ENCODE measurements at places on chromosomes 7 and 10.

- no peak for DNase-seq
These were observed 24.9 kb downstream of the TECTB start for GRCh38 chr10:112308125-112308502.

DNA sequence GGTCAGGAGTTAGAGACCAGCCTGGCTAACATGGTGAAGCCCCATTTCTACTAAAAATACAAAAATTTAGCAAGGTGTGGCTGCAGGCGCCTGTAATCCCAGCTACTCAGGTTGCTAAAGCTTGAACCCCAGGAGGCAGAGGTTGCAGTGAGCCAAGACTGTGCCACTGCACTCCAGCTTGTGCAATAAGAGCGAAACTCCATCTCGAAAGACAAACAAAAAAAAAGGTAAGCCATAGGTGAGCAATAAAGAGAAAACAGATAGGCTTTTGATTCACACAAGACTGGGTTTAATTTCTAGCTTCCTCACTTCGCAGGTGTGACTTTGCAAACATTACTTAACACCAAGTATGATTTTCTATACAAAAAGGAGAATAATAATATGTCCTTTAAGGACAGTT lies 72.3 kb upstream of the ACBD5 start:
- no peak for DNase-seq

GRCh38 chr7:103080923-103081322 lies 6.0 kb downstream of the ARMC10 start:
- no peak for DNase-seq

DNA sequence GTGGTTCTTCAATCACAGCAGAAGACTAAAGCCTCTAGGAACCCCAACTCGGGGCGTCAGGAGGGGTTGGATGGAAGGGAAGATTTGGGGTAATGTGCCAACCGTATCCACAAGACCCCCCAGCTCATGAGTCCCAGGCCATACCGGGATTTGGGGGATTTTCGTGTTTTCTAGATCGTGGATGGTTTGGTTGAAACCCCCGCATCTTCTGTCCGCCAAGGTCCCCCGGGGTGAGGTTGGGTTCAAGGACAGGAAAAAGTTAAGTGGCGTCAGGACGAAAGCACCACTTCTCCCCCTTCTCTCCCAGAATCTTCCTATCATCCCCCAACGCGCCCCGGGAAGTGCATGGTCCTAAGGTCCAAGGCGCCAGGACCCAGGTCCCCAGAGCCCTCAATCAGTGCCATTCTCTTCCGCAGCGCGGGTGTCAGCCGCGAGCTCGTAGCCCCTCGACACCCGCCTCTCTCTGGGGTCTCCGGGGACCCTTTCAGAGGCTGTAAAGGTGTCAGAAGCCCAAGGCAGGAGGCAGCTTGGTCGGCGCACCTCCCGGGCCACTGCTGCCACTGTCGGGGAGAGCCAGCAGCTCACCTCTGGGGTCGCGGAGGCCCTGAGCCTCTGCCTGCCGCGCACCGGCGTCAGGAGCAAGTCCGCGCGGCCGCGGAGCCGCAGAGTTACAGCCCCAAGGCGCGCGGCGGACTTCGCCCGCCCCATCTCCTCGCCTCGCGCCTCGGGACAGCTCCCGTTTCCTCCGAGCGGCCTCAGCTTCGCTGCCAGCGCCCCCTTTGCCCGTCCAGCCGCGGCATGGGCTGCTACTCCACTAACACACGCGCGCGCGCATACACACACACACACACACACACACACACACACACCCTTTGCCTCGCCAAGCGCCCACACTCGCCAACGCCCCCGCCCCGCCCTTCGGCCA lies 1.5 kb downstream of the MKX start:
- DNase-seq: no peak

All from non-pigmented ciliary epithelial cell (primary cell).